ENCODE measurements at places on chromosomes 2 and 18.
A peak's percentile ranks its signal among the peaks of the same experiment; 100 is the strongest.

- DNase-seq: no peak
Measured at GRCh38 chr2:84904717-84905174, 710 bp upstream of the TMSB10 start.

- no peak for DNase-seq
Measured at GRCh38 chr2:160482673-160483072, 10.9 kb downstream of the RBMS1 start.

GRCh38 chr2:200862532-200863000, 1.9 kb downstream of the CLK1 start:
- DNase-seq: peak; percentile 16

DNA sequence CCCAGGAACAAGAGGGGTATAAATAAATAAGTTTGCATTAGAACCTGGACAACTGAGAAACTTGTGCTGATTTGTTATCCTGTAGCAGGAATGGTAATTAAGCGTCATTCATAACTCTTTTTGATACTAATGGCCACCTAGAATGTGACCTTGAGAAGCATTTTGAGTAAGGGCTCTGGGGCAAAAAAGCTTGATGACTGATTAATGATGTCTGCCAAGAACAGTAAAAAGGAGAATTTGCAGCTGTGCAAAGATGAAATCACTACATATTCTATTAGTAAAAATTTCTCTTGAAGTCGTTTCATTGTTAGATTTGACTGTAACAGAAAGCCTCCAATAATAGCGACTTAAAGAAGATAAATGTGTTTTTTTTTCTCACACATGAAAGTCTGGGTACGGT, 157.7 kb downstream of the PRKCE start:
- no peak for DNase-seq

- DNase-seq: no peak
Measured at GRCh38 chr2:156884216-156884615, 373.3 kb upstream of the GALNT5 start.

DNA sequence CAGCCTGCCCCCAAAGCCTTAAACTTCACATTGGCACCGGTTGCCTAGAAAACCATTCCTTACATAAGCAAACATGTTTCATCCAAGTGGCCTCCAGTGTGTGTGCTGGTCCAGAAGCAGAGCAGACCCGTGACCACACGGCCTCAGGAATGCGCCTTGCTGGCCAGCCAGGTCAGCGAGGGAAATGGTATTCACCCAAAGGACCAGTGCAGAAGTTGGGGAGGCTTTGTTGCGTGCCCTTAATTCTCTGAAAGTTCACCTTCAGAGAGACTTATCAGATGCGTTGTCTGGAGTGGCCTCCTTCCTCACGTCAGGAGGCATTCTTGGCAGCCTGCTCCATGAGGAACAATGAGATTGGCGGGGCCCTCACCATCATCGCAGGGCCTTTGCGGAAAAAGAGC, 25.9 kb downstream of the NRP2 start:
- DNase-seq: no peak

GRCh38 chr2:223114170-223114569, 62.2 kb downstream of the KCNE4 start:
- DNase-seq: no peak

GRCh38 chr18:76488190-76488589, 6.9 kb downstream of the ZNF516 start:
- no peak for DNase-seq

- DNase-seq: peak; percentile 7
Measured at GRCh38 chr2:214574084-214574781, 163.4 kb downstream of the VWC2L start.

GRCh38 chr2:20539133-20539719, 92.4 kb downstream of the RHOB start:
- no peak for DNase-seq

GRCh38 chr2:126761256-126761980, 105.5 kb downstream of the GYPC start:
- peak; percentile 16 for DNase-seq

GRCh38 chr18:48667276-48668254, 128.7 kb downstream of the CTIF start:
- peak; percentile 41 for DNase-seq
